ENCODE measurements at places on chromosomes 4 and X.
A peak's percentile ranks its signal among the peaks of the same experiment; 100 is the strongest.

- no peak for DNase-seq
Measured at GRCh38 chr4:124946696-124947095, 234.2 kb upstream of the ANKRD50 start.

DNA sequence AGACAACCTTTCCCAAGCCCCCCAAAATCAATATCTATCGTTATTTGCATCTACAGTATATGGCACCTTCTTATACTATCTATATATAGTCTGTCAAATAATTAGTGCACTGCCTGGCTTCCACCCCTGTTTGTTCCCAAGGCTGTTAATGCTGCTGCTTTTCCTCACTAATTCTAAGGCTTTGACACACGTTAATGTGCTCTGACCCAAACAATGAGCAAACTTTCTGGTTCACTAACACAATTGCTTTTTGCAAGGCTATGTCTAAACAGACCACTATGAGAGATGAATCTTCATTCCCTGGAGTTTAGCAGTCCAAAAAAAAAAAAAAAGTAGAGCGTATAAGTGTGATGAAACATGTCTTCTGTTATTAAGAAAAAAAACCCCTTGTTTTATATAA, 360.9 kb upstream of the AGA start:
- no peak for DNase-seq

DNA sequence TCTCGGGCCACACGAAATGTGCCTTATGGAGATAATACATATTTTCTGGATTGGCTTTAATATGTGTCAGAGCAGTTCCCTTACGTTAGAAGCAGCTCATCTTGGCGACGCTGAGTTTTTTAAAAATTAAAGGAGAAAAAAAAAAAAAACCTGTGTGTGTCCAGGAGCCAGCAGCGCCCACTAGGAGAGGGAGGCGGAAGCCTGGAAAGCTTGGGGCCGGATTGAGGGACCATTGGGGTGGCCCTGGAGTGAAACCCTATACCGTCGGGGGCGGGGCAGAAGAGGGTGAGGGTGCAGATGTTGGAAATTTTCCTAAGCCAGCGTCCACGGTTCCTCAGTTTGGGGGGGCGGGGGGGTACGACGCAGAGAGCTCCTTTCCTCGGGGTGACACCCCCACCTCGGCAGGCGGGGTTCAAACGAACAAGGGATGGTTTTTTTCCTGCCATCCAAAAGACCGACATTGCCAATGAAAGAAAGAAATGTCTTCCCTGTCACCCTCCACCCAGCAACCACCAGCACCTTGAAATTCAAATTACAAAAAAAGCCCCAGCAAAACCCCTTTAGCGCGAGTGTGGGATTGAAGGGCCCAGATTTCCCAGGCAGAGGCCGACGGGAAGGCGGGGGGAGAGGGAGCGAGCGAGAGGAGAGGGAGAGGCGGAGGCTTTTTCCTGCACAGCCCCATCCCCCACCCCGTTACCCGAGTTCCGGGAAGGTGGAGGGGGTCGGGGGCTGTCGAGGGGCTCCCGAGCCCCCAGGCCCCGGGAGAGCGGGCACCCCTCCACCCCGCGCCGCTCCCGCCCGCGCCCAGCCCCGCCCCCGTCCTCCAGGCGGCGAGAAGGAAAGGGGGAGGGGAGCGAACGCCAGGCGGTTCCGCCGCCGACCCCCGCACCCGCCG, 859 bp downstream of the SMARCA1 start:
- DNase-seq: peak; percentile 72

DNA sequence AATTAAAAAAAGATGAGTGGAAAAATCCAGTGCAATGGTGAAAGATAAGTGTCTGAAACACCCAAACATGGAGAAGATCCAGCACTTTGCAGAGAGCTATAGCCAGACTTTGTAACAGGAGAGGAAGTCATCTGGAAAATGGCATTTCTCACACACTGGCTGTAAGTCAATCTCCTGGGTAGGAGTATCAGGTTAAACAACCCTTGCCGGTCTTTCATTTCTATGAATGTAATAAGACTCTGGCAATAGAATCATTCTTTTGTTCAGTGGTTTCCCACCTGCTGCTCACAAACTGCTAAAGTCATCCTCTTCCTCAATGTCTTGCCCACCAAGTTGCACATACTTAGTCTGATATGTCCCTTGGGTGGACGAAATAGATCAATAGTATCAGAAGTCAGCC, 94.0 kb upstream of the ATP8A1 start:
- no peak for DNase-seq

DNA sequence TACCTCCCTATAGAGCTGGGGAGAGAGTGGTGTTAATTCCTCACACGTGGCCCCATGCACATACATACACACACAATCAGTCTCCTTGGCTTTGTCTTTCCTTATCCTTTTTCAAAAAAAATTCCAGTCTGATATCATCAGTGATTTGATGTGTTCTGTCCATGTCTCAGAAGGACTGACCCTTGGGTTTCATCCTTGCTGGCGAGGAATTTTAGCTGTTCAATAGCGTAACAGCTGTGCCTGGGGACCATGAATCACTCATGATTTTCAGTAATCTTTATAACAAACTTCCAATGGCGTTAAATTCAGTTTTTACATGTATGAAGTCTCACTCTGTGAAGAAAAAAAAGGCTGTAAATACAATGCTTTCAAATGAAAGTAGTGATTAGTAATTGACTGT, 204.6 kb downstream of the RBMX2 start:
- DNase-seq: no peak

GRCh38 chr4:86326400-86326799, 33.5 kb downstream of the MAPK10 start:
- no peak for DNase-seq

DNA sequence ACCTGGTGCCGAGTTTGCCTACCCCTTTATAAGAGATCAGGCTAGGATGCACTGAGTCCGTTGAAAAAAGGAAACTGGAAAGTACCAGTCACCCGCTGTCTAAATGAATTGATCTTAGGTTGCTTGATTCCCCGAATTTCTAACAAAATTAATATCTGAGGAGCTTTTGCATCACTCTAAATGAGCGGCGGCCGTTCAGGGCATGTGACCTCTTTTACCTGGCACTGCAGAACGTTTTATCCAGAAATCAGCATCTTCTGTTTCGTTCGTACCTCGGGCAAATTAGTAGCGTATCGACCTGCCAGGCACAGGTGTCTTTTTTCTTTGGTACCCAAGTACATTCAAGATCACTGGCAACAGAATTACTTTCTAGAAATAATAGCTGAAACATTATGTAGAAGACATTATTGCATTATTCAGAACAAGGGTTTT, 876 bp downstream of the KLHL2 start:
- DNase-seq: no peak

GRCh38 chrX:80765220-80765625, 44.5 kb downstream of the BRWD3 start:
- no peak for DNase-seq

- DNase-seq: no peak
Measured at GRCh38 chr4:181796502-181796901, 446.7 kb upstream of the TENM3 start.

- no peak for DNase-seq
Measured at GRCh38 chr4:187171706-187172339, 448.2 kb upstream of the FAT1 start.

DNA sequence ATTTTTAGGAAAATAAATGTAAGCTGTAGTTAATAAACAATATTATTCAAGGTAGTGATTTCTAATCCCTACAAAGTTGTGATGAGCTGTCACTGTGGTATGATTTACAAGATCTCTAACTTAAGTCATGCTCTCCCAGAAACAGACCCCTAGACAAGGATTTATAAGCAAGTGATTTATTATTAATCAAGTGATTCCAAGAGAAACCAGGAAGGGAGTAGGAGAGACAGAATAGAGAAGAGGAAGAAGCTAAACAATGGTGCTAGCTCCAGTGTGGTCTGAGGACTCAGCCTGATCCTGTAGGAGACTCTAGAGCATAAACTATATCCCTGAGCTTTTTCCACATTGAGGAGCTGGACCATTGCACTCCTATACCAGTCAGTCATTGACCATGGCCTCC, 73.1 kb downstream of the SYTL5 start:
- no peak for DNase-seq

DNA sequence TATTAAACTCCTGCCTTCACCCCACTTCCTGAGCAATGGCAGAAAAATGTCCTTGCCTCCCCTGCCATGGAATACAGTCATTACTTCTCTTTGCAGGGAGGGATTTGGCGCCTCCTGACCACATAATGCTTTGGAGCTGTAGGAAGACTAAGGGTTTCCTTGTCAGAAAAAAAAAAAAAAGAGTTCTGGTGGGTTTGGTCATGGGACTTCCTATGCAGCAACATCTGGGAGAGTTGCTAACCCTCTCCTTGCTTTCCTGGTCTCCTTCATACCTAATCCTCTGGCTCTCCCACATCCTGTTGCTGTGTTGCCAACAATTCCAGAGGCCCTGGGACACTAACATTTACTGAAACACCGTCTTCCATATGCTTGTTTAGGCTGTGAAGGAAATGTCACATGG, 75.1 kb upstream of the MBNL3 start:
- no peak for DNase-seq

DNA sequence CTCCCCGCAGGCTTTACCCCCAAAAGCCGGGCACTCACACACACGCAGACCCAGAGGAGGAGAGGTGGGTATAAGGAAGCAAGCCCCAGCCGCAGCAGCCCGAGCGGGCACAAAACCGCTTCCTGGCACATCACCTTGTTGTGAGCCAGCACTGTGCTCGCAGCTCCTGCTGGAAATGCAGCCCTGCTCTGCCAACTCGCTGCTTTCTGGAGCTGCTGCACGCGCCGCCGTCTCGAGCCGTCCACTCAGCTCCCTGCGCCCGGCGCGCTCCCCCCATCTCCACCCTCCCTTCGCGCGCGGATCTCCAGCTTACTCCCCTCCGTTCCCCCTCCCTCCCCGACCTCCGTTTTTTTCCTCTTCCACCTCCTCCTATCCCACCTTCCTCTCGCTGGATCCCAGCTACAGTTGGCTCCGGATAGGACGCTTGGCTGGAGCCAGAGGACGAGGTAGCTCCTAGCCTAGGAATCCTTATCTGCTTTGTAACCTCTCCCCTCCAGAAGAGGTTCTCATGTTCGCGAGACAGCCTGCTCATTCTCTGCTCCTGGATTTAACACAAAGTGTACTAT, at the start of gene SPOCK3:
Gene SPOCK3 (minus strand): TSS at position 179 of the 566 bp plus-strand sequence.
- DNase-seq: peak; percentile 44

- DNase-seq: no peak
Measured at GRCh38 chr4:38782452-38783108, at the start of gene TLR10. Gene TLR10, minus strand, starts transcription at chr4:38782990. Its CDS starts 7,400 bp downstream, at chr4:38775590.

GRCh38 chr4:10260777-10261176, 144.2 kb upstream of the WDR1 start:
- DNase-seq: no peak

GRCh38 chr4:151315212-151315886, 10.1 kb downstream of the SH3D19 start:
- no peak for DNase-seq

- DNase-seq: no peak
Measured at GRCh38 chr4:115249808-115250207, 136.4 kb upstream of the NDST4 start.

GRCh38 chrX:105773801-105774200, 48.5 kb upstream of the NRK start:
- no peak for DNase-seq

DNA sequence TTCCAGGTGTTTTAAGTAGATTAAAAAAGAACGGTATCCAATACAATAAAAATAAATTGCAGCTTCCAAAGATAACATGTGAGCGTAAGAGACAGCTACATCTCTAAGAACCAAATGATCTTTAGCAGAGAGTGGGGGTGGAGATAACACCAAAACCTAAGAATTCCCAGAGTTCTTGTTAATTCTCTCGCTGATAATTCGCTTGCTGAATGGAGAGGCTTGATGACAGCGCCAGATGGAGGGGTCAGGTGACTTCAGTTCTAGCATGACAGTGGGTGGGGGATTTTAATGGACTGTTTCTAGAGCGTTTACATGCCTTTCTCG, 2.3 kb downstream of the CLCN4 start:
- DNase-seq: no peak

GRCh38 chr4:103144926-103145325, 45.3 kb upstream of the BDH2 start:
- no peak for DNase-seq

DNA sequence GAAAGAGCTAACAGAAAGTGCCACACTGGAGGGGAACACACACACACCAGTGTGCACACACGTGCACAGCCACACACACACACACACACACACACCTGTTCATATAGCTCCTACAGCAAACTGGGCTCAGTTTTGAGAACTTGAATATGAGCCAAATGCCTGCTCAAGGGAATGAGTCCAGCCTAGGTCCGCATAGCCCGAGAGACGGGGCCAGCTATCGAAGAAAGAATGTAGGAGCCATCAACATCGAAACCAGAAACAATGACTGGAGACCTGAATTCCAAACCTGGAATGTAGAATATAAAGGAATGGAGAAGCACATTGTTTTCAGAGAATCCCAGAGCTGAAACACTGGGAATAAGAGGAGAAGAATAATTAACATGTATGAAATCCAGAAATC, 37.6 kb upstream of the ERVMER34-1 start:
- no peak for DNase-seq

DNA sequence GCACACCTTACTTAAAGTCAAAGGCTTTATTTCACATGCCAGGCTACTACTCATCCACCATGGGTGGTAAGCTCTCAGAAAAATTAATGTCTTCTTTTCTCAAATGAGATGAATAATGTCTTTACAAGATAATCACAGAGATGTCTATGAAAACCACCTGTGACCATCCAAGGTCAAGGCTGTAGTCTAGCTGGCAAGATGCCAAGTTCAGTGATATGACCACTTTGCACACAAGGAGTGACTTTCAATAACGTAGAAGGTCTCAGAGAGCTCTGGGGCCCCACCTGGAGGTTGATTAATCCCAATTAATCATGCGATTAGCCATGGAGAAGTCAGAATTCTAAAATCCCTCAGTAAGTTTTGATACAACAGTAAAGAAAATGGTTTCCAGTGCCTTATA, 20.5 kb downstream of the ANOS1 start:
- no peak for DNase-seq

- no peak for DNase-seq
Measured at GRCh38 chr4:53925050-53925605, 139.3 kb downstream of the CHIC2 start.

DNA sequence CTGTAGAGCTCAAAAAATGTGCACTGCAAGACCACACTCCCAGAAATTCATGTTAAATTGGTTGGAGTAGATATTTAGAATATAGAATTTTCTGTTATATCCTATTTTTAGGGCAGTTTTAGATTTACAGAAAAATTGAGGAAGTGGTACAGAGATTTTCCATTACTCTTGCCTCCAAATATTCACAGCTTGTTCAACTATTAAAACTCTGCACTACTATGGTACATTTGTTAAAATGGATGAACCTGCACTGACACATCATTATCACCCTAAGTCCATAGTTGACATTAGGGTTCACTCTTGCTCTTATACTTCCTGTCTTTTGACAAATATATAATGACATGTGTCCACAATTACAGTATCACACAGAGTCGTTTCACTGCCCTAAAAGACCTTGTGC, 1724.5 kb downstream of the C4orf33 start:
- DNase-seq: no peak

- no peak for DNase-seq
Measured at GRCh38 chr4:79620617-79621016, 212.6 kb upstream of the GK2 start.

- DNase-seq: peak; percentile 20
Measured at GRCh38 chr4:8653326-8654000, 60.9 kb downstream of the CPZ start.

Measured in ovary (tissue), 10 donors.